ENCODE measurements at places on chromosomes 3 and 15.
A peak's percentile ranks its signal among the peaks of the same experiment; 100 is the strongest.

DNA sequence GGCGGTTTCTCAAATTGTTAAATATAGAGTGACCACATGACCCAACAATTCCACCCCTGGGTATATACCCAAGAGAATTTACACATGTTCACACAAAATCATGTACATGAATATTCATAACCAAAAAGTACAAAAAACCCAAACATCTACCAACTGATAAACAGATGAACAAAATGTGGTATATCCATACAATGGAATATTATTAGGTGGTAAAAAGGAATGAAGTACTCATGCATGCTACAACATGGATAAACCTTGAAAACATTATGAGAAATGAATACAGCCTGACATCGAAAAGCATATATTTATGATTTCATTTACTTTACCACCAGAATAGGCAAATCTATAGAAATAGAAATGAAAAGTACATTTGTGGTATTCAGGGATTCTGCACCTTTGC, 7.4 kb downstream of the PLCB2 start:
- no peak for DNase-seq

- DNase-seq: peak; percentile 29
These were observed 2.8 kb downstream of the ADAMTS17 start for GRCh38 chr15:100338971-100339444.

GRCh38 chr3:156304406-156304805, 184.0 kb downstream of the KCNAB1 start:
- DNase-seq: no peak

- DNase-seq: no peak
These were observed 31.3 kb downstream of the LDHAL6B start for GRCh38 chr15:59237924-59238331.

- DNase-seq: no peak
These were observed 57.3 kb downstream of the ROPN1B start for GRCh38 chr3:126026277-126026751.

DNA sequence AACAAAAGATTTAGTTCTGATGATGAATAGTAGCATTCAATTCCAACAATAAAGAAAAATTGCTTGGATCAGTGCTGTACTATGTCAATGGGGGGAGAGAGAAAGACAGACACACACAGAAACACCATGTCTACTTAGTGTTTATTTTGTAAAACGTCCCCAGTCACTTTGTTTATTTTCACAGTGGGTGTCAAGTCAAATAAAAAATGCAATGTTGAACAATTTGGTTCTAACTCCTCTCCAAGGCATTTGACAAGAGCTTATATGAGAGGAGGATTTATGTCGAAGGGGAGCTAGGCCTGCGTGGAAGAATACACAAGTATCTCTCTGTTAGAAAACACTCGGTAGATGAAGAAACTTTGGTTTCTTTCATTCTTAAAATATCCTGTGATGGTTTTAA, 201.7 kb upstream of the SLC2A2 start:
- no peak for DNase-seq

GRCh38 chr15:35304389-35304788, 219.3 kb upstream of the NANOGP8 start:
- no peak for DNase-seq

- DNase-seq: no peak
These were observed 40.5 kb downstream of the NGRN start for GRCh38 chr15:90305932-90306331.

GRCh38 chr3:157363393-157363792, 73.3 kb upstream of the PTX3 start:
- DNase-seq: no peak

Data from anterior cingulate cortex (tissue), 58 donors.